ENCODE measurements at places on chromosomes 6 and 20. TPM values are rescaled to one million over a fixed set of nuclear protein-coding genes. Genes with fewer than 3 reads are reported as not detected.

The ADGB gene
- 0.25 TPM for total RNA-seq

The MYB gene
- 2.5 TPM for total RNA-seq

The SAMD10 gene
- total RNA-seq: 7.6 TPM

The ERVFRD-1 gene
- total RNA-seq: not detected

The BCKDHB gene
- total RNA-seq: 10.8 TPM

The PERP gene
- total RNA-seq: 1.7 TPM

Data from temporal lobe (tissue), 4 donors.